AG09309 (cell line): ENCODE measurements at places on chromosomes 11 and 22.

DNA sequence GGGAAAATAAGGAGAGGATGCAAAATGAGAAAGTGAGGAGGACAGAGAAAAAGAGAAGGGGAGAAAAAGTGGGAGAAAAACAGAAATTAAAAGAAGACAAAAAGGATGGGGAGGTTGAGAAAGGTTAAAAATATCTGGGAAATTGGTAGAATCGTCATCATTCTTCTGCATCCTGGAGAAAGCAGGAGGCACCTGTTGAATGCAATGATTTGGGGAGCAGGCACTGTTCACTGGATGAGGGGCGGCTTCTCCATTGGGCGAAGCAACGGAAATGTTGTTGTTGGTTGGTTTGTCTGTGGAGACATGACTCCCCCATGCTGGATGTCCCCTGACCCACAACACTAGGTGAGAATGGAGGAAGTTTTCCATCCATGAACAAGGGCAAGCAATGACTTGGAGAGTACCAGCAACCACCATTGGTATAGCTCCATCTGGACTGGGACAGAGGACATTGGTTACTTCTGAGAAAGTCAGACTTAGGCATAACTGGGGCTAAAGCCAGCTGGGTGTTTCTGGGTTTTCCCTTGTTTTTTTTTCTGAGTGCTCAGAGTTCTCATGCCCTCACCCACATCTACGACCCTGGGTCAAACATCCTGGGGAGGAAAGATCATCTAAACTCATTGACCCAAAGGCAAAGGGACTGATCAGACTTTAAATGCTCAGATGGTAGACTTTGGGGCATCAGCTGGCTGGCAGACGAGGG, 11.9 kb upstream of the CD44 start:
- no peak for DNase-seq

- DNase-seq = no peak
Measured at GRCh38 chr11:68213135-68213515, at the start of gene KMT5B. KMT5B (minus strand) TSS chr11:68213296; CDS start chr11:68190076, 23,220 bp downstream.

DNA sequence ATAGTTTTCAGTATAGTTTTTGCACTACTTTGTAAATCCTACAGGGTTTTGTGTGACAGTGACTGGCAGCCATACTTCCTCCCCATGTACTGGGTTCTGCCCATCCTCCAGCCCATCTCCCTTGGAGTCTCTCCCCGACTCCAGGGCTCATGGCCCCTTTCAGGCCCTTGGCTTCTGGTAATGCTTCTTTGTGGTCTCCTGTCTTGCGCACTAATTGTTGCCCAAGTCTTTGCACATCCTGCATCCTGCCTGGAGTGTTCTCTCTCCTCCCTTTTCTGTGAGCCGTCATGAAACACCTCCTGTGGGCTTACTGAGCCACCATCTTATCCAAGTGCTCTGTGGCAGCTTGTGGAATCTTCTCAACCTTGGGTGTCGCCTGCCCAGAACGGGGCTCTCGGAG, 11.4 kb upstream of the KCNQ1OT1 start:
- DNase-seq = no peak

DNA sequence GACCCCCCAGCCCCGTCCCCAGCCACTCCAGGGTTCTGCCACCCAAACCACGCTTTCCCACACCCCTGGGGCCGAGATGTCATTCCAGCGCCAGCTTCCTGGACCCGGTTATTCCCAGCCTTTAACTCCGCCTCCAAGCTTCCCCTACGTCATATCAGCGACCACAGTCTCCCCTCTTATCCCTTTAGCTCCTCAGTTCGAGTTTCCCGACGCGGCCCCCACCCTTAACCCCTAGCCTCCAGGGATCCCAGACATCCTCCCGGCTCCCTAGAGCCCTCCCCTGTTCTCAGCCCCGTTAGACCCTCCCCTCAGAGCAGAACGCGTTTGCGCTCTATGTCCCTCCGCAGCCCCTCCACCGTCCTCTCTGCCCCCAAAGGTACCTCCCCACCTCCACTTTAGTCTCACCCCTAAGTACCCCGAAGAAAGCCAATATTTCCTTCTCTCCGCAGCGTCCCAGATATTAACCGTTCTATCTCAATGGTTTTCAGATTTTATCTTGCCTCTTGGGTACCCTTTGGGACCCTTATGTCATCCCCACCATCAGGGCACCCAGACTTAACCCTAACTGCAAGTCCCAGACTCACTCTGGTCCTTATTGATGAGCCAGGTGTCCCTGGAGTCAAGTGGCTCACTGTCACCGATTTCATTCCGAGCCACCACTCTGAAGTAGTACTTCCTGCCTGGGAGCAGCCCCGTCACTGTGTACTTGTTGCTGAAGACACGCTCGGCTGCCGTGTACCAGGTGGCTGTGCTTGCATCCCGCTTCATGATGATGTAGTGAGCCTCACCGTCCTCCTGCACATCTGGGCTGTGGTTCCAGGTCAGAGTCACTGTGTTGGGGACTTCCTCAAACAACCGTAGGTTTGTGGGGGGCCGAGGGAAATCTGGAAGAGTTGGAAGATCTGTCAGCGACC, 8.0 kb downstream of the TMEM86A start:
- no peak for DNase-seq

DNA sequence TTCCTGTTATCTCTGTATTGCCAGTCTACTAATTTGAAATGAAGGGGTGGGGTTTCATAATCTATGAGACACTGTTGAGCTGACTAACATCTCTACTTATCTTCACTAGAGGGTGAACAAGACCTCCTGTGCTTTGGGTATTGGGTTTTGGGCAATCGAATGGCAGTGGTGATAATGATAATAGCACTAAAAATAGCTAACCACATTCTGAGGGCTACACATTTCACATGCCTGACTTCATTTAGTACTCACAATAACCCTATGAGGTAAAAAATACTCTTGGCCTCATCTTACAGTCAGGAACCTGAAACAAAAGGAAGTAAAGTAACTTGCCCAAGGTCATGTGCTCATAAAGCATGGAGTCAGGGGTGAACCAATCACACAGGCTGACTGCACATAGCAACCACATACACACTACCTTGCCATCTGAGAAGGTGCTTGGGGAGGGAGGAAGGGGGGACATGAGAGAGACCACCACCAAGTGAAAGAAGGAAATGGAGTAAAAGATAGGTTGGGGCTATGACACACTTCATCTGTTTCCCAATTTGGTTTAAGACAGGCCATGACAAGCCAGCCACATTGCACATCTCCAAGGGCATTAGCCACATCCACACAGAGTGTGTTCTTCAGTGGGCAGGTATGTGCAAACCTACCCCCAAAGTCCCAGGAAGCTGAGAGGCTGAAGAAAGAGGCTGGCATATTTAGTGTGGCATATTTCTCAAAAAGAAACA, 387.6 kb upstream of the DDI1 start:
- peak; percentile 37 for DNase-seq

DNA sequence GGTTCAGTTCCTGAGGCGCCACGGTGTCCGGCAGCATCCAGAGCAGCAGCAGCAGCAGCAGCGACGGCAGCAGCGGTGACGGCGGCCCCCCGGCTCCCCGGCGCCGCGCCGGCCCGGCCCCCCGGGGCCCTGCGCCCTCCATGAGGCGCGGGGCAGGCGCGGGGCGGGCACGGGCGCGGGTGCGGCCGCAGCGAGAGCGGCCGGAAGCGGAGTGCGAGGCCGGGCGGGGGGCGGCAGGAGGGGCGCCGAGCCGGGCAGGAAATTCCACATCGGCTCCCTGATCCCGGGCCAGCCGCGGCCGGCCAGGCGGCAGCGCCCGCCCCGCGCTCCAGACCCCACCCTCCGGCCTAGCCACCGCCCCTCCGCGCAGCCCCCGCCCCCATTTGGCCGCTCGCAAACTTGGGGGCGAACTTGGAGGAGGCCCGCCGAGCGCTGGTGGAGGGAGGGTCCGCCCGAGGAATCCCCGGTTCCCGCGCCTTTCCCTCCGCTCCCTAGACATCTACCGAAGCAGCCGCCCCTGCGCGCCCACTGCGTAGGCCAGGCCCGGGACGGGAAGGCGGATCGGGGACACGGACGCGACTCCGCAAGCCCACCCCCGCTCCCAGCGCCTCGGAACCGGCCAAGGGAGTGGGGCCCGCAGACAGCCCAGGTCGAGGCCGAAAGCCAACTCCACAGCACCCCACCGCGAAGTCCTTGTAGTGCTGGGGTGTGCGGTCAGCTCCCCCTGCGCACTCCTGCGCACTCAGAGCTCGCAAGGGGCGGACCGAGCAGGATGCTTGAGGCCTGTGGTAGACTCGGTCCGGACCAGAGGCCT, at the start of gene SCARF2:
Gene SCARF2, minus strand, starts transcription at position 213 of the 814 bp plus-strand sequence. Its CDS starts 71 bp downstream, at position 142.
- no peak for DNase-seq

DNA sequence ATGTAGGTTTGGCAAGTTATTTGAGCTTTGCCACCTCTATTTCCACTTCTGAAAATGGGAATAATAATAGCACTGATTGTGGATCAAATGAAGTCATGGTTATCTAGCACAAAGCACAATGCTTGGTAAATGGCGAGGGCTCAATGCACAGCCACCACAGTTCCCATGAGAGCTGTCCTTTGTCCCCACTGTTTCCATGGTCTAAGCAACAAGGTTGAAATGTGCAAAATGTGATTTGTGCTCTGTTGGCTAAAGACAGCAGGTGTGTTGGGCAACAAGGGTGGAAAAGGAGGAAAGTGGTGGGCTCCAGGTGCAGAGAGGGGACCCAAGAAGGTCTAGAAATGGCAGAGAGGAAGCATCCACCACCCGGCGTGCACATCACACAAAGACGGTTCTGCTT, 200.5 kb downstream of the TRIM29 start:
- DNase-seq = no peak

- no peak for DNase-seq
Measured at GRCh38 chr11:58526721-58527120, 18.8 kb upstream of the OR5B21 start.

DNA sequence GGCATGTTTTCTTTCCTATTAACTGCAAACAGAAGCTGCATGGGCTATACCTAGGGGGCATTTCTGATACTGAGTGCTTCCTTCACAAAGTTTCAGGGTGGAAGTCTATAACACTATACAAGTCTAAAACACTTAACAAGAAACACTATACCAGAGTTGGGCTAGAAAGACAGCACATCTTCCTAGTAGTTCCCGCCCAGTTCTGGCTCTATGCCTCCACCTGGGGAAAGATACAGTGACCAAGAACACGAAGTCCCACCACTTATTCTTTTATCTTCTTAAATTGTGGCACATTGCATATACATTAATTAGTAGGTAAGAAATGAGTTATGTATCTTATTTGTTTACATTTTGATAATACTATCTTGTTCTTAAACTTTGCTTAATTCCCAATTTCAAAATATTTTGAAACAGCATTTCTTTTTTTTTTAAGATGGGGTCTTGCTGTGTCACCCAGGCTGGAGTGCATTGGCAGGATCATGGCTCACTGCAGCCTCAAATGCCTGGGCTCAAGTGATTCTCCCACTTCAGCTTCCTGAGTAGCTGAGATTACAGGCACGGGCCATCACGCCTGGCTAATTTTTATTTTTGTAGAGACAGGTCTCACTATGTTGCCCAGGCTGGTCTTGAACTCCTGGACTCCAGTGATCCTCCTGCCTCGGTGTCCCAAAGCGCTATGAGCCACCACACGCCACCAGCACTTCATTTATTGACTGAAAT, 18.2 kb upstream of the NDUFC2 start:
- no peak for DNase-seq

- no peak for DNase-seq
Measured at GRCh38 chr11:44731685-44732430, 5.1 kb downstream of the TSPAN18 start.

DNA sequence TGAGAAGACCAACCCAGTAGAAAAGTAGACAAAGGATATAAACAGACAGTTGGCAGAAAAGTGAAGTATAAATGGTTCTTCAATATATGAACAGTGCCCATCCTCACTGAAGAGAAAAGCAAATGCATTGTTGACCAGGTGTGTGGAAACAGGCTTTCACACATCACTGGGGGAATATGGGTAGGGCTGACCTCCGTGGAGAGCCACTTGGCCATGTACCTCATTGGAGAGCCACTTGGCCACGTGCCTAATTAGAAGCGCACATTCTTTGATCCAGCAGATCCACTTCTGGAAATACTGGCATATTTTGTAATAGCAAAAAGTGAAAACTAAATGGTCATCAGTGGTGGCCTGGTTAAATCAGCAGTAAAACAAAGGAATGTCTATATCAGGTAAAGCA, 43.2 kb downstream of the PPP6R3 start:
- DNase-seq = no peak

DNA sequence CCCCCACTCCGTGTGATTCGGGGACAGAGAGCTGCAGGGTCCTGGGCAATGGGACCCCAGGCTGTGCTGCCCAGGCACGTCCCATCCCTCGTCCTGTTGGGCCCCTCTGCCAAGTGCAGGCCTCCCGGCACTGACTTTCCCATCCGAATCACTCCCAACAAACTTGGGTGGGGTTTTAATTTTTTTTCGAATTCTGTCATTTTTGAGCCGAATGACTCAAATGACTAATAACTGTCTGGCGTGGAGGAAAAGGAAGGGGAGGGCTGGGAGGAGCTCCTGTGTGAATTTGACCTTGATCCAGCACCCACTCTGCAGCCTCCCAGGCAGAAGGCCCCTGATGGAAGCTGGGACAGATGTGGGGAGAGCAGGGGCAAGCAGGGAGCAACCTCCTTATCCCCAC, 1173.2 kb downstream of the BRD1 start:
- DNase-seq = no peak

- DNase-seq = no peak
Measured at GRCh38 chr11:121503051-121503450, 50.3 kb upstream of the SORL1-AS1 start.

- no peak for DNase-seq
Measured at GRCh38 chr22:50439314-50439870, 35.4 kb downstream of the SBF1 start.

- DNase-seq = no peak
Measured at GRCh38 chr11:111549869-111550203, 9.3 kb downstream of the LAYN start.

DNA sequence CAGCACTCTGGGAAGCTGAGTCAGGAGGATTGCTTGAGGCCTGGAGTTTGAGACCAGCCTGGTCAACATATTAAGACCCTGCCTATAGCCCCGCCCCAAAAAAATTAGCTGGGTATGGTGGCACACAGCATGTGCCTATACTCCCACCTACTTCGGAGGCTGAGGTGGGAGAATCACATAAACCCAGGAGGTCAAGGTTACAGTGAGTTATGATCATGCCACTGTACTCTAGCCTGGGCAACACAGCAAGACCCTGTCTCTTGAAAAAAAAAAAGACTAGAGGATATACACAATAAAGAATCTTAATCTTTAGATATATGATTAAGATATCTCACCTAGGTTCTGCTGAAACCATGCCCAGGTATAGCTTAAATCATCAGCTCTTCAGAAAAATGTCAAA, 136.7 kb downstream of the APOL5 start:
- DNase-seq = no peak

- no peak for DNase-seq
Measured at GRCh38 chr11:98411777-98412176, 609.0 kb upstream of the CNTN5 start.

GRCh38 chr11:122157653-122158161, 41.7 kb upstream of the BLID start:
- no peak for DNase-seq

GRCh38 chr11:90805172-90805571, 582.3 kb upstream of the CHORDC1 start:
- DNase-seq = no peak

GRCh38 chr22:36378080-36378868, 9.5 kb downstream of the MYH9 start:
- no peak for DNase-seq
